Natural killer cell treated with Interleukin-12 subunit alpha and Interleukin-12 subunit beta and Interleukin-15 and Interleukin-18, amount 100 ng/mL, for 72 hours (primary cell): ENCODE measurements at places on chromosomes 3 and 15.

DNA sequence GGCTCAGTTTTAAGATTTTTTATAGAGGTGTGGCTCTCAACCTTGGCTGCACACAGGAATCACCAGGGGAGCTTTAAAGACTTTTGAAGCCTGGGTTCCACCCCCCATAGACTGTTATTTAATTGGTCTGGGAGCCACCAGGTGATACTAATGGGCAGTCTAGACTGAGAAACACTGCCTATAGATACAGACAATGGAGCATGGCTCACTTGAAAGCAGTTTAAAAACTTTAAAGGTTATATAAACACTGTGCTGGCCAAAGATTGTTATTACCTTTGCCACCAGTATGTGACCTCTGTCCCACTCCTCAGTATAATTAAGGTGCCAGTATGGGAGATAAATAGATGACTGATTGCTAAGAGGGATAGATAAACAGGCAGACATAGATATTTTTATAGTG is 3.8 kb downstream of the GOLIM4 start:
- H3K36me3 ChIP-seq, result no peaks in the 10 kb centered on the region
- H3K27ac ChIP-seq, result peak overlapping the region; percentile 21
- peaks cover 70% of the 10 kb centered on the region for H3K4me1 ChIP-seq
- no peak overlapping the region for H3K4me3 ChIP-seq
- DNase-seq, result no peak

- H3K27me3 ChIP-seq, result no peaks in the 10 kb centered on the region
- peaks cover 26% of the 10 kb centered on the region for H3K4me1 ChIP-seq
- H3K36me3 ChIP-seq, result no peaks in the 10 kb centered on the region
Observed at GRCh38 chr3:49007068-49007770, at the start of gene WDR6. TSS of gene WDR6 (plus strand) at chr3:49007391. CDS start at chr3:49007432, 41 bp downstream.

GRCh38 chr3:79917561-79917960 is 149.8 kb upstream of the ROBO1 start:
- H3K4me1 ChIP-seq, result no peaks in the 10 kb centered on the region
- H3K27ac ChIP-seq, result no peak overlapping the region
- H3K27me3 ChIP-seq, result no peaks in the 10 kb centered on the region
- H3K36me3 ChIP-seq, result peaks cover 10% of the 10 kb centered on the region
- H3K4me3 ChIP-seq, result no peak overlapping the region

DNA sequence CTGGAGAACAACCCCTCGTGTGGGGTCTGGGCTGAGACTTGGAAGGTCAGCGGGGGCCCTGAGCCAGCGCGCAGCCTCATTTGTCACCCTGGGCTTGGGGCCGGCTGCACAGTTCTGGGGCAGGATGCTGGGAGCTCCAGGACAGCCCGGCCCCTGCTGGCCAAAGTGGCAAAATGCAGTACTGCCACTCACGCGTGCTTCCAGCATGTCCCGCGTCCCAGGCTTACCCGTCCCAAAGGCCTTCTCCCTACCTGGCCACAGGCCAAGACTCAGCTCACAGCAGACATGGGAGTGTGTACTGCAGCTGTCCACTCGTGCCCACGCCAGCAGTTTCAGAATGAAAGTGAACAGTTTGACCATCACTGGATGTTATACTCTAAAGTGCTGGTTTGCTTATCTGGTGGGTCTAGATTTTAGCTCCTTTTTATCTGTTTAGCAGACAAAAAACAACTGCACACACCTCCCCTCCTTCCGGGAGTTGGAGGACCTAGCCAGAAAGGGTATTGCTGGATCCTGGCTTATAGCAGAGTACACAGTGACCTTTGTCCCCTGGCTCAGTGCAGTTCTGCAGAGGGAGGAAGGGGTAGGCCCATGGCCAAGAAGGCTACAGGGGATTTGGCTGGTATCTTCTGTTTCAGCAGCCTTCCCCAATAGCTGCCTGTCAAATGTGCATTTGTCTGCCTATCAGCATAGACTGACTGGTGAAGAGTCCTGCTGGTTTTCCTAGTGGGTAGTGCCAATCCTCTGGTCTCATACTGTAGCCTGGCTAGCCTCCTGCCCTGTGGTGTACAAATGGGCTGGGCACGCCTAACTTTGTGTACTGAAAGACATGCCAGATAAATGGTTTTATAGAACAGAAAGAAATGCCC is 23.2 kb upstream of the IP6K2 start:
- H3K4me1 ChIP-seq, result no peaks in the 10 kb centered on the region
- DNase-seq, result peak; percentile 68
- no peak overlapping the region for H3K4me3 ChIP-seq
- H3K27ac ChIP-seq, result no peak overlapping the region
- no peaks in the 10 kb centered on the region for H3K27me3 ChIP-seq
- no peaks in the 10 kb centered on the region for H3K36me3 ChIP-seq

- peaks cover 5% of the 10 kb centered on the region for H3K4me1 ChIP-seq
- DNase-seq, result no peak
- H3K36me3 ChIP-seq, result no peaks in the 10 kb centered on the region
Observed at GRCh38 chr3:141436180-141436579, 50.6 kb upstream of the RASA2 start.

GRCh38 chr3:196624067-196624790 is 15.3 kb upstream of the NRROS start:
- H3K36me3 ChIP-seq, result no peaks in the 10 kb centered on the region
- H3K27ac ChIP-seq, result peak overlapping the region; percentile 65

DNA sequence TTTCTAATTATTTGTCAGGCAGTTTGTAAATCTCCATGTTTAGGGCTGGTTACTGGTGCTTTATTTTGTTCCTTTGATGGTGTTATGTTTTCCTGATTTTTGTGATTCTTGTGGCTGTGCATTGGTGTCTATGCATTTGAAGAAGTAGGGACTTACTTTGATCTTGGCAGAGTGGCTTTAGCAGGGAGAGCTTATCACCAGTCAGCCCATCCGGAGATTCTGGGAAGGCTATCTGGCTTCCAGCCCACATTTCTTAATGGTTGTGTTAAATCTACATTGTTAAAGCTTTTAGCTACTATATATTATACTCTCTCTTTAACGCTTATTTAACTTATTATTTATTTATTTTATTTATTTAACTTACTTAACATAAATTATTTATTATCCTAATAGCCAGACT is 35.1 kb downstream of the FBXL2 start:
- H3K27ac ChIP-seq, result no peak overlapping the region
- peaks cover 27% of the 10 kb centered on the region for H3K27me3 ChIP-seq
- peaks cover 7% of the 10 kb centered on the region for H3K36me3 ChIP-seq
- H3K4me1 ChIP-seq, result no peaks in the 10 kb centered on the region
- no peak for DNase-seq

- H3K27ac ChIP-seq, result no peak overlapping the region
- no peak overlapping the region for H3K4me3 ChIP-seq
- DNase-seq, result no peak
Observed at GRCh38 chr3:15154326-15154725, 51.7 kb upstream of the CAPN7 start.

DNA sequence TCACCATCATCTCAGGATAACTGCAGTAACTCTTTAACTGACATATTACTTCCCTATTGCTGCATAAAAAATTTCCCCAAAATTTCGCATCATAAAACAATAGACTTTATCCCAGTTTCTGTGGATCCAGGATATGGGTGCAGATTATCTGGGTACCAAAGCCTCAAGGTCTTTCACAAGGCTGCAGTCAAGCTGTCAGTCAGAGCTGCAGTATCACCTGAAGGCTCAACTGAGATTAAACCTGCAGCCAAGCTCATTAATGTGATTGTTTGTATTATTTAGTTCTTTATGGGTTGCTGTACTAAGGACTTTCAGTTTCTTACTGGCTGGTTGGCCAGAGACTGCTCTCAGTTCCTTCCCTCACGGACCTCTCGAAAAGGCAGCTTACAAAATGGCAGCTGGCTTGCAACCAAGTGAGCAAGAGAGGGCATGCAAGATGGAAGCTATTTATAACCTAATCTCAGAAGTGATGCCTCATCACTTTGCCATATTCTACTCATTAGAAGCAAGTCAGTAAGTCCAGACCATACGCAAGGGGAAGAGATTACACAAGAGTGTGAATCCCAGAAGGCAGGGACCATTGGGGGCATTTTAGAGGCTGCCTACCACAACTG is 54.9 kb downstream of the DCUN1D1 start:
- peaks cover 5% of the 10 kb centered on the region for H3K36me3 ChIP-seq

GRCh38 chr3:183283886-183284285 is 30.8 kb downstream of the B3GNT5 start:
- peak overlapping the region; percentile 98 for H3K27ac ChIP-seq
- H3K4me1 ChIP-seq, result peaks cover 25% of the 10 kb centered on the region
- no peaks in the 10 kb centered on the region for H3K36me3 ChIP-seq
- no peak overlapping the region for H3K4me3 ChIP-seq
- H3K27me3 ChIP-seq, result no peaks in the 10 kb centered on the region

GRCh38 chr3:95717048-95717447 is 1097.3 kb upstream of the EPHA6 start:
- H3K27me3 ChIP-seq, result no peaks in the 10 kb centered on the region
- H3K4me1 ChIP-seq, result no peaks in the 10 kb centered on the region
- H3K36me3 ChIP-seq, result no peaks in the 10 kb centered on the region
- no peak overlapping the region for H3K27ac ChIP-seq
- H3K4me3 ChIP-seq, result no peak overlapping the region
- no peak for DNase-seq

- DNase-seq, result no peak
- H3K36me3 ChIP-seq, result no peaks in the 10 kb centered on the region
- no peak overlapping the region for H3K27ac ChIP-seq
- no peaks in the 10 kb centered on the region for H3K27me3 ChIP-seq
- H3K4me1 ChIP-seq, result no peaks in the 10 kb centered on the region
Observed at GRCh38 chr3:123137001-123137400, 64.7 kb upstream of the SEC22A start.

- H3K36me3 ChIP-seq, result no peaks in the 10 kb centered on the region
- H3K4me1 ChIP-seq, result peaks cover 46% of the 10 kb centered on the region
- H3K27ac ChIP-seq, result peak overlapping the region; percentile 37
- peak overlapping the region; percentile 62 for H3K4me3 ChIP-seq
Observed at GRCh38 chr15:60695713-60696522, 217.0 kb upstream of the ICE2 start.

DNA sequence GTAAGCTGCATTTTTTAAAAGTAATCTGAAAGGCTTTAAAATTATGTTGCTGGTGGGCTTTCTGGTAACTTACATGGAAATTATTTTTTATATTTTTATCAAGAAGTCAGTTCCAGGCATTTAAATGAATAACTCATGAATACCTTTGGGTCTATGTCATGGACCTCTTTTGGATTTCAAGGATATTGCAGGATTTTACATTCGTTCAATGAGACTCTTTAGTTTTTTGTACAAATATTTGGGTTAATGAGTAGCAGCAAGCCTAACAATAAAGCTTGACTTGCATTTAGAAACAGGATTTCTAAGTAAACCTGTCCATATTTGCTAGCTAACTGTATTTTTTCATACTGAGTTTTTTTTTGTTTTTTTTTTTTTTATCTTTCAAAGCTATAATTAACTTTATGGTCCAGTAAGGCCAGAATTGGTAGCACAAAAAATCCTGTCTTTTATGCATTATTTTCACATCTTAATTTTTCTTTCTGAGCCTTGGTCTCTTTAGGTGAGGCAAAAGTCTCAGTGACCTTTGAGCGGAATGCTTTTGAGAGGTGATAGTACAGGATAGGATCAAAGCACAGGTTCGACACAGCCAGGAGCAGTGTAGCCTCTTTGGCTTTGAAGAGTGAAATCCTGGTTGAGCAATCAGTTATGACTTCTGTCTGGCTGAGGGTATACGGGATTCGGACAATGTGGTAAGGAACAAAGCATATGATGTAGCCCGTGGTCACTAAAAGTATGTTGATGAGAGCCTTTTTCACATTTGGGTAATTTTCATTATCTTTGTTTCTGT is 4.8 kb downstream of the GPR171 start:
- peaks cover 33% of the 10 kb centered on the region for H3K36me3 ChIP-seq
- H3K4me1 ChIP-seq, result peaks cover 35% of the 10 kb centered on the region
- H3K27me3 ChIP-seq, result no peaks in the 10 kb centered on the region
- H3K27ac ChIP-seq, result peak overlapping the region; percentile 96
- H3K4me3 ChIP-seq, result peak overlapping the region; percentile 90

DNA sequence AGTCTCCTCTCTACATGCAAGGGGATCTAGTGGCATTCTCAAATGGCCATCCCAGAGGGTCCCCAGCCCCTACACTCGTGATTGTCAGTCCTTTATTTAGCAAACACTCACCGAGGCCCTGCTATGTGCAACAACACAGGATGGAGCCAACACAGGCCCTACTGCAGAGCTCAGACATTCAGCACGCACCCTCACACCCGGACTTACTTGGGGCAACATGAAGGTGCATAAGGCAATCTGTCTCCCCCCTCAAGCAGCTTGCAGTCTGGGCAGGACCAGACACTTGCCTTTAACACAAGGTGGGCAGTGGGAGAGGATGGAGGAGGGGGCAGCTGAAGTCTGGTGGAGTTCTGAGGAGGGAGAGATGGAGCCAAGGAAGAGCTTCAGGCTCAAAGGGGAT is 258.4 kb downstream of the XXYLT1 start:
- H3K27ac ChIP-seq, result no peak overlapping the region
- no peaks in the 10 kb centered on the region for H3K36me3 ChIP-seq
- DNase-seq, result no peak
- no peak overlapping the region for H3K4me3 ChIP-seq
- peaks cover 4% of the 10 kb centered on the region for H3K4me1 ChIP-seq

DNA sequence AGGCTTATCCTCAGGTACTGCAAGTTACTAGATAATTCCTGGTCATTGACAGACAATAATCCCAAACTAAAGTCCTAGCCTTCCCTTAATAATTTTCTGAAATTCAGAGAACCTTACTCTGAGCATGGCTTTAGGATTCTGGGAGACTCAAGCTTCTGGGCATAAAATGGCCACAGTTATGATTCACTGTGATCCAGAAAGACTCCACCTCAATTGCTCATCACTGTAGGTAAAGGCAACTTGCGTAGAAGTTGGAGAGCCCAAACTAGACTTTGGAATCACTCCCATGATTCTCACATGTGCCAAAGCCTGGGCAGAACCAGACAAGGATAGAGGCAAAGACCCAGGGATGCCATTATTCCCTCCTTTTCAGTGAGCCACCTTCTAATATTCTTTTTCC is 195.3 kb downstream of the OSBPL10 start:
- peaks cover 25% of the 10 kb centered on the region for H3K27me3 ChIP-seq
- no peak overlapping the region for H3K27ac ChIP-seq
- no peak overlapping the region for H3K4me3 ChIP-seq
- DNase-seq, result no peak
- no peaks in the 10 kb centered on the region for H3K4me1 ChIP-seq
- no peaks in the 10 kb centered on the region for H3K36me3 ChIP-seq

- peaks cover 4% of the 10 kb centered on the region for H3K36me3 ChIP-seq
- DNase-seq, result no peak
- H3K27ac ChIP-seq, result peak overlapping the region; percentile 64
Observed at GRCh38 chr15:40793216-40793989, 13.5 kb upstream of the ZFYVE19 start.

DNA sequence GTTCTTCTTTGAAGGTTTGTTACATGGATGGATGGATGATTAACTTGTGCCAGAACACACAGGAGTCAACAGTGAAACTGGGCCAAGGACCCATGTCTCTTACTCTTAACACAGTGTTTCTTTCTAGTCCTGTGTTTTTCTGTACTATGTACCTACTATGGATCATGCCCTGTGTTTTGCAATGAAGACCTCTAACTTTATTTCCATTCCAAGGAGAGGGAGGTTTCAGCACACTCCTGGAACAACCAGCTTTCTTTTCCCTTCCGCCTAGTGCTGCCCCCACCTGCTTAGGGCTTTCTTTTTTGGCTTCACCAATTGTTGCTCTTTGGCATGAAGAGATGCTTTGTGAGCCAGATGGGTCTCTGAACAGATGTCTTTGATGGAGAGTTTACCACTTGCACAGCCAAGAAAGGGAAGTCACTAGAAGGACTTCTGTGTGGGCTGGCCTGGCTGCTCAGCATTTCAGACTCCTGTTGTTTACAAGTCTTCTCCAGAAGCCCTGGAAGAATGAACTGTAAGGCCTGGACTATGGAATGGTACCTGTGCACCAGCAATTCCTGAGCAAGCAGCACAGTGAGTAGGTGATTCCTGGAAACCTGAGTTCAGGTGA is 44.5 kb downstream of the SNAPC5 start:
- no peaks in the 10 kb centered on the region for H3K4me1 ChIP-seq
- H3K36me3 ChIP-seq, result peaks cover 4% of the 10 kb centered on the region
- no peak overlapping the region for H3K27ac ChIP-seq
- no peak for DNase-seq
- no peaks in the 10 kb centered on the region for H3K27me3 ChIP-seq
